ENCODE measurements at places on chromosomes 6 and 20. TPM values are rescaled to one million over a fixed set of nuclear protein-coding genes. Genes with fewer than 3 reads are reported as not detected.

The BMP5 gene
- not detected for total RNA-seq

The GPR6 gene
- total RNA-seq, result not detected

The ULBP1 gene
- total RNA-seq, result 6.4 TPM

The AVP gene
- total RNA-seq, result not detected

The ADAM33 gene
- not detected for total RNA-seq

The CFB gene
- 0.92 TPM for total RNA-seq

The TPX2 gene
- 126 TPM for total RNA-seq

The KHDC1L gene
- total RNA-seq, result 0.21 TPM

The TMEM217 gene
- 0.63 TPM for total RNA-seq

The SASH1 gene
- total RNA-seq, result 7.8 TPM

The THBD gene
- 2.0 TPM for total RNA-seq

The BPIFB2 gene
- total RNA-seq, result not detected

The TAGAP gene
- total RNA-seq, result 0.07 TPM

The NR2E1 gene
- total RNA-seq, result not detected

The LAMP5 gene
- not detected for total RNA-seq

The BHLHE23 gene
- total RNA-seq, result not detected

The CTCFL gene
- total RNA-seq, result not detected

The MCM8 gene
- total RNA-seq, result 18.4 TPM

The FAM209B gene
- total RNA-seq, result 0.71 TPM

The FAM162B gene
- total RNA-seq, result not detected

The SMIM13 gene
- total RNA-seq, result 12.1 TPM

The MYLK2 gene
- total RNA-seq, result 0.07 TPM

The ELOVL2 gene
- total RNA-seq, result 0.18 TPM

The LY6G6C gene
- total RNA-seq, result not detected

The BRD2 gene
- 134 TPM for total RNA-seq

The OR12D3 gene
- not detected for total RNA-seq

The CST4 gene
- total RNA-seq, result not detected

The PTCRA gene
- not detected for total RNA-seq

The SRMS gene
- total RNA-seq, result 0.11 TPM

The FERMT1 gene
- 276 TPM for total RNA-seq

The RPS18 gene
- total RNA-seq, result 4,093 TPM

The GLP1R gene
- total RNA-seq, result not detected

The MYLIP gene
- 4.2 TPM for total RNA-seq

The PNLDC1 gene
- 0.07 TPM for total RNA-seq

The GGTLC1 gene
- not detected for total RNA-seq

The ATP6V1G2 gene
- 0.56 TPM for total RNA-seq

The PSMB1 gene
- 267 TPM for total RNA-seq

The MLN gene
- total RNA-seq, result not detected

The DSP gene
- total RNA-seq, result 352 TPM

The AFDN gene
- 64.6 TPM for total RNA-seq

The SLC25A27 gene
- total RNA-seq, result 3.8 TPM

The C6orf58 gene
- 0.10 TPM for total RNA-seq

The MICB gene
- total RNA-seq, result 37.6 TPM

The ADGB gene
- not detected for total RNA-seq

The WFDC12 gene
- 0.18 TPM for total RNA-seq

The PHACTR1 gene
- 1.9 TPM for total RNA-seq

The SLC17A3 gene
- not detected for total RNA-seq

The TBXT gene
- total RNA-seq, result not detected

All from foreskin keratinocyte (primary cell).